ENCODE measurements at places on chromosomes 7 and 10.

GRCh38 chr10:80260295-80261243 lies 28.9 kb downstream of the MAT1A start:
- no peak for DNase-seq

GRCh38 chr10:85580585-85580984 lies 786.0 kb downstream of the GRID1 start:
- no peak for DNase-seq

GRCh38 chr7:145718129-145718528 lies 398.5 kb upstream of the CNTNAP2 start:
- DNase-seq = no peak

DNA sequence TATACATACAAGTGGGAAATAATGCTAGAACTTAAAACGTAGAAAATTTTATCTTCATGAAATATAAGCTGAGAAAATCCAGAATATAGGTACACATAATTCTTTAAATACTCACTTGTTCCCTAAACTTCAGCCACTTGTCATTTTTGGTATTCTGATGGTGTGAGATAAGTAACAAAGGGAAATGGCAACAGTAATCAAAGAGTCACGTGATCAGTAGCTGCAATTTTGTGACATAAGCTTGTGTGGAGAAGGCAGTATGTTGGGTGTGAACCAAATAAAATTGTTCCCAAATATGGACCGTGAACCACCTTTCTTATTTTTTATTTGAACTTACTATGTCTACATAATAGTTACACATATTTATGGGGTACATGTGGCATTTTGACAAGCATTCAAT lies 650.3 kb upstream of the ADARB2 start:
- DNase-seq = no peak

GRCh38 chr10:64191286-64191685 lies 670.1 kb downstream of the REEP3 start:
- DNase-seq = no peak

- no peak for DNase-seq
These were observed 59.0 kb downstream of the ADCYAP1R1 start for GRCh38 chr7:31111109-31111451.

- DNase-seq = no peak
These were observed 1.8 kb upstream of the DLX6 start for GRCh38 chr7:97003262-97004246.

- DNase-seq = no peak
These were observed 3.1 kb downstream of the DNAJC2 start for GRCh38 chr7:103341466-103341865.

- no peak for DNase-seq
These were observed 6.1 kb downstream of the ZNF277 start for GRCh38 chr7:112212571-112212970.

- DNase-seq = no peak
These were observed 19.1 kb downstream of the CEP41 start for GRCh38 chr7:130421684-130422083.

DNA sequence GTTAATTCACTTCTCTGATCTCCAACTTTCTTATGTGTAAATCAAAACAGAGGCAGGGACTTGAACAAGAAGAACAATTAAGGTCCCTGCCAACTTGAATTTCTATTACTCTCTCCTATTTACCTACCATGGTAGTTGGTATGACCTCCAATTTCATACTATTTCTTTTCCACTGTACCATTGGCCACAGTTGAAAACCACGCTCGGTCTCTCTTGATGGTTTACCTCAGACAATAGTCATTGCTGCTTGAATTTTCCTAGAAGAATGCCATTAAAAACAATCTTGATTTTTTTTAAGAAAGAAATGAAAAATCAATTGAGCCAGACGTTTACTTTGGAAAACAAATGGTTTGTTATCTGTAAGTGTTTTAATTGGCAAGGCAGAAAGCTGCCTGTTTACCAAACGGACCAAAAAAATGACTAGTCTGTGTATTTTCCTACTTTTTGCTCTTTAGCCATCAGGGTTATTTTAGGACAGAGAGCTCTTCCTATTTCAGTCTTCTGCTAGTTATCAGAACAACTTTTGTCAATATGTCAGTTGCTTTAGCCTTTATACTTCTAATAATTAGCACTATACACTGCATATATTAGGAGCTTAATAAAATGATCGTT lies 157.5 kb upstream of the PLXDC2 start:
- no peak for DNase-seq

- no peak for DNase-seq
These were observed 30.6 kb upstream of the CTBP2 start for GRCh38 chr10:125190946-125191345.

- DNase-seq = no peak
These were observed 28.0 kb downstream of the RBM17 start for GRCh38 chr10:6116806-6117205.

All from T-cell (primary cell).